ENCODE measurements at places on chromosomes 1 and 21. TPM values are rescaled to one million over a fixed set of nuclear protein-coding genes. Genes with fewer than 3 reads are reported as not detected.

CYP4A22 gene
- total RNA-seq = 0.23 TPM

SLC9C2 gene
- total RNA-seq = not detected

SPRR2A gene
- total RNA-seq = not detected

ENO1 gene
- 688 TPM for total RNA-seq

DNA sequence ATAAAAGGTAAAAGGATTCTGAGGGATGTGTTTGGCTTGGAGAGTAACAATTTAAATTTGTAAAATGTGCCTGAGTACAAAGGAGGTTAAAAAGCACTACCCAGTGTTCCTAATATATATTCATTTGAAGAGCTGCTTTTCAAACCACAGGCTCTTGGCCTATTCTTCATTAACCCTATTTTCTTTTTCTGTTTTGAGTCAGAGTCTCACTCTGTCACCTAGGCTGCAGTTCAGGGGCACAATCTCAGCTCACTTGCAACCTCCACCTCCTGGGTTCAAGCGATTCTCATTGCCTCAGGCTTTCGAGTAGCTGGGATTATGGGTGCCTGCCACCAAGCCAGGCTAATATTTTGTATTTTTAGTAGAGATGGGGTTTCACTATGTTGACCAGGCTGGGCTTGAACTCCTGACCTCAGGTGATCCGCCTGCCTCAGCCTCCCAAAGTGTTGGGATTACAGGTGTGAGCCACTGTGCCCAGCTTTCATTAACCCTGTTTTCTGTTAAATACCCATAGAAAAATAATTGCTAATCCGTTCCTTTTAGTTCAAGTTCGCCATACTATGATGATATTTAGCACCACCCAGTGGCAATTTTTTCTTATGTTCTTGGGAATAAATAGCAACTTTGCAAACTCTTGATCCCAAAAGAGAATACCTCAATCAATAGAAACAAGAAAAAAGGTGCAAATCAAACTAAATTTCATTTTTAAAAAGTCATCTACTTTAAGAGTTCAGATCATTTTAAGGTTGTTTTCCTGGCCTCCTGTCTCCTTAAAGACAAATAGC is 30.5 kb downstream of the ZBTB8OS start:
- DNase-seq = no peak

DNA sequence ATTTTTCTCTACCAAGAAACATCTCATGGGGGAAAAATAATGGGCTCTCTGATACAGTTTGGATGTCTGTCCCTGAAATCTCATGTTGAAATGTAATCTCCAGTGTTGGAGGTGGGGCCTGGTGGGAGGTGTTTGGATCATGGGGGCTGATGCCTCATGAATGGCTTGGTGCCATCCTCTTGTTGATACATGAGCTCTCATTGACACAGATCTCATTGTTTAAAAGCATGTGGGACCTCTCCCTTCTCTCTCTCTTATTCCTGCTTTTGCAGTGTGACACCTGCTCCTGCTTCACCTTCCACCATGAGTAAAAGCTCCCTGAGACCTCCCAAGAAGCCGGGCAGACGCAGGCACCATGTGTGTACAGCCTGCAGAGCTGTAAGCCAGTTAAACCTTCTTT is 332.5 kb upstream of the NRIP1 start:
- no peak for DNase-seq

DNA sequence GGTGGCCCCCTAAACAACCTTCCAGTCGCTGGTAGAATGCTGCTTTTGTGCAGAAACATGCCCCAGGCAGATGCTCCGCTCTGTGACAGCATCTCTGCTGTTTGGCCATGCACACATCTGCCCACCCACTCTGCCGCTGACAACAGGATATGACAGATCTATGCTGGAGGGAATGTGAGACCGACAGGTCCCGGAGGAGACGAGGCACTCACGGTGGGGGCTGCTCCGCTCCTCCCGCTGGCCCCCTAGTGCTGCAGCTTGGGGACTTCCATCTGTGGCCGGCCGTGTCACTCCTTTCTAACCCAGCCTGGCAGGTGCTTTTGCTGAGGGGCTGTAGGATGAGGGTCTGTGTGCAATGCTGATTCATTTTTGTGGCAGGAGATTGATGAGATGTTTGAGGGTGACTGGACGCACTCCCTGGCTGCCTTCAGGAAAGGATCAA is 49.1 kb upstream of the DMRTB1 start:
- DNase-seq = no peak

DNA sequence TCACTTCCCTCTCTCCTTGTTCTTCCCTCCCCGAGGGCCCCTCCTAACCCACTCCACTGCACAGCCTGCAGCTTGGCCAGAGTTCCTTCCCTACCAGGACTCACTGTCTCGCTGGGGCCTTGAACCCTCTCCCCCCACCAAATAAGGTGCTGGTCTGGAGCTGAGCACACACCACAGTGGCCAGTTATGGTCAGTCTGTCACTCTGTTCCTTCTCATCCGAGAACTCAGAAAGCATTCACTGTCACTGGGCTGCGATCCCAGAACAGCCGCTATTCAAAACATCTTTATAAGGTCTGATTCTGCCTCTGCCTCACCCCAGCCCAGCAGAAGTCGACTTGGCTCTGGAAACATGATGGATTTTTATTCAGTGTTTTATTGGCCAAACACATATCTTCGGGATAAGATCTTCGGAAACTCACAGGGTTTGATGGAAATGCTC is 19.8 kb upstream of the LBR start:
- DNase-seq = peak; percentile 69

- DNase-seq = peak; percentile 67
These were observed 9.6 kb downstream of the ACTRT2 start for GRCh38 chr1:3030663-3031381.

DNA sequence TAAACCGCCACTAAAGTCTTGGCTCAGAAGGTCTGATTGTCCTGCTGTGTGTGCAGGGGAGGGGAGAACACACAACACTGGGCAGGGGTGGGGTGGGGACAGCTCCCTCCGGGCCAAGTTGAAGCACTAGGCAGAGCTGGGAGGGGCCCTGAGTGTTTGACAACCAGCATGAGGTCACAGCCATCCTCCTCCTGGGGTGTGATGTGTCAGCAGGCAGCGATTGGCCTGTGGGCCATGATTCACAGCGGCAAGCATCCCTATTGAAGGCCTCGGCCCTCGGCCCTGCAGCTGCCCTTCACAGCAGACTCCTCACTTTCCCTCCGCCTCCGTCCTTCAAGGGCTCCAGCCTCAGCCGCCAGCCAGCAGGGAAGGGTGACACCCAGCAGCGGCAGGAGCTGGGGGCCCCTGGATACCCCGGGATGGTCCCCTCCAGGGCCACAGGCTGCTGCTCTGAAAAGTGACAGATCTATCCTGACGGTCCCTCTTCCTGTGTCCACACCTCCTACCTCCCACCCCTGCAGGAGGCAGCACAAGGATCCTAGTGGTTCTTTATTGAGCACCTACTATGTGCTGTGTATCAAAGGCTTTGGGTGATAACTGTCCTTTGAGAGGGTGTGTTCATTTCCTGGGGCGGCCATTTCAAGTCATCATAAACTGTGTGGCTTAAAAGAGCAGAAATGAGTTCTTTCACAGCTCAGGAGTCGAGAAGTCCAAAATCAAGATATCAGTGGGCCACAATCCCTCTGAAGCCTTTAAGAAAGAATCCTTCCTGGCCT is 66.0 kb upstream of the SLC25A33 start:
- peak; percentile 88 for DNase-seq

GRCh38 chr1:4932311-4933030 is 278.1 kb downstream of the AJAP1 start:
- DNase-seq = no peak

DNA sequence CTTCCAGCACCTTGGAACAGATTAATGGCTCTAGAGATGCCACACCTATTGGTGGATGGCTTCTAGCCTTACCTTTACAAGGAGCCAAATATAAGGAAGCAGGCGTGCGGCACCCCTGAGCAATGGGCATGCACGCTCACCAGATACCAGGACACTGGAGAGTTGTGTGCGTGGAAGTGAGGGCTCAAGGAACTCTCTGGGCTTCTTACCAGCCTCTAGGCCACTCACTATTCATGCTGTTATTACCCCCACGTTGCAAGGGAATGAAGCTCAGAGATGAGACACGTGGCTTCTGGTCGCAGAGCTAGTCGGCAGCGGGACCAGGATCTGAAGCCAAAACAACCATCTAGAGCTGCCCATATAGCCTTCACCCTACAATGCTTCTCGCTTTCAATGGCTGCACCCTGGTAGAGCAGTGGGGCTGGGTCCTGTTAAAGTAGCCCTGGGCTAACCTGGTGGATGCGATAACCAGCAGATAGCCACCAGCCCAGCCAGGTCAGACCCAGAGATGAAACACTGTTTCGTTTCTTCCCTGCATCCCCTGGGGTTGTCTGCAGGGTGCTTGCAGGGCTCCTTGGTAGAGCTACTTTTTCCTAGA is 396.4 kb upstream of the VAMP3 start:
- peak; percentile 43 for DNase-seq

GRCh38 chr1:159302095-159302494 is at the start of gene FCER1A:
Gene FCER1A (plus strand): TSS chr1:159302336. CDS start chr1:159302365, 29 bp downstream.
- no peak for DNase-seq

- DNase-seq = peak; percentile 24
These were observed 7.7 kb downstream of the PDZK1IP1 start for GRCh38 chr1:47181955-47182675.

- no peak for DNase-seq
These were observed 20.6 kb downstream of the NCAM2 start for GRCh38 chr21:21018821-21019220.

DNA sequence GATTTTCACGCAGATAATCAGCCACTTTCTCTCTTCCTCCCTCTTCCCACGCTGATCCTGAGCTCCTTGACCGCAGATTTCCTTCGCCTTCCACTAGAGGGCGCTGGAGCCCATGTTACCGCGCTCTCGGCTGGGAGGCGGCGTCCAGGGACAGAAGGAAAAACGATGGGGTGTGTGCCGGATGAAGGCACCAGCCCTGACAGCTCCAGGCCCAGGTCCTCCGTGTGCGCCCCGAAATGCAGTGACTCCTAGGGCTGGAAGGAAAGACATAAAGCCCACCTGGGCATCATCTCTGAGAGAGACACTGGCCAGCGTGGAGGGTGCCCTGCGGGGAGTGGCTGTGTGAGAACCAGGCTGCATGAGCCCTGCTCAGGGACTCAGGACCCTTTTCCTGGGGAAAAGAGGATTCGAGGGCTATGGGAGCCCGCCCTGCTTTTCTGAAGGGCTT is 44.9 kb upstream of the CYP2J2 start:
- DNase-seq = peak; percentile 78

DNA sequence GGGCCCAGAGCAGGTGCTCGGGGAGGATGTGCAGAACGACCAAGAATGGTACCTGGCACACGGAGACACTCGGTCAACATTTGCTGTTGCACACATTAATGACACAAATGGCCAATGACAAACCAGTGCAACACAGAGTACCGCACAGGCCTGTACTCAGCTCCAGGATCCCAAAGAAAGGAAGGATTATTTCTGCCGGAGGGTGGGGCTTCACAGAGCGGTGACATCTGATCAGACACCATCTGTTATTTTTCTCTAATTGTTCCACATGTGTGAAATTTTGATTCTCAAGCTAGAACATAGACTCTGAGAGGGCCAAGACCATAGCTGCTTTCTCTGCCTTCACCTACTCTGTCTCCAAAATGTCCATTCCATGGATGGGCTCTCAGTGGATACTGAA is 100.4 kb downstream of the MRPL37 start:
- DNase-seq = no peak

- DNase-seq = no peak
These were observed 199.3 kb upstream of the JUN start for GRCh38 chr1:58983162-58983561.

DNA sequence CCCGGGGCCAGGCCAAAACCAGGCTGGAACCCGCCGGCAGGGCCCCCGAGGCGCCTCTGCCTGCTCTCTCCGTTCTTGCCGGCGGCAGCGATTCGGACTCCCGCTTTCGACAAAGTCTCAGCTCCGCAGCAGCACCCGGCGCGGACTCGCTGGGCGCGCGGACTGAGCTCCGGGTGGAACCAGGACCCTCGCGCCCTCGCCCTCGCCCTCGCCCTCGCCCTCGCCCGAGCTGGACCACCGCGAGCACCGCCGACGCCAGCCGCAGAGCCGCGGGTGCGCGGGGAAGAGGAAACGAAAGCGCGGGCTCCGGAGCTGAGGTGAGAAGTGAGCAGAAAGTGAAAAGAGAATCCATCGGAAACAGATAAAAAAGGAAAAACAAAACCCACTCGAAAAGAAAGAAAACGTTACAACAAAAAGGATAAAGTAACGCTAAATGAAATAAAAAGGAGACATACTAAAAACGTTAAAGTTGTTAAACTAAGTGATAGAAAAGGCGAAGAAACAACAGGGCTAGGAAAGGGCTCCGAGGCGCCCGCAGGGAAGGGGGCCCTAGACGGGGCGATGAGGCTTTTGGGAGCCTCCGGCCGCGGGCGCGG is 64.9 kb downstream of the MEF2D start:
- DNase-seq = no peak

DNA sequence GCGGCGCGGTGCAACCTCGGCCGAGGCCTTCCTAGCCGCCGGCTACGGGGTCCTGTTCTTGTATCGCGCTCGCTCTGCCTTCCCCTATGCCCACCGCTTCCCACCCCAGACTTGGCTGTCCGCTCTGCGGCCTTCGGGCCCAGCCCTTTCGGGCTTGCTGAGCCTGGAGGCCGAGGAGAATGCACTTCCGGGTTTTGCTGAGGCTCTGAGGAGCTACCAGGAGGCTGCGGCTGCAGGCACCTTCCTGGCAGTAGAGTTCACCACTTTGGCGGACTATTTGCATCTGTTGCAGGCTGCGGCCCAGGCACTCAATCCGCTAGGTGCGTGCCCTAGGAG is 379 bp downstream of the PPCS start:
- no peak for DNase-seq

- no peak for DNase-seq
These were observed 29.1 kb downstream of the C1orf198 start for GRCh38 chr1:230839173-230839572.

Data from aorta (tissue), 5 donors.